Vagina (tissue), 2 donors: ENCODE measurements at places on chromosomes 12 and 14.

DNA sequence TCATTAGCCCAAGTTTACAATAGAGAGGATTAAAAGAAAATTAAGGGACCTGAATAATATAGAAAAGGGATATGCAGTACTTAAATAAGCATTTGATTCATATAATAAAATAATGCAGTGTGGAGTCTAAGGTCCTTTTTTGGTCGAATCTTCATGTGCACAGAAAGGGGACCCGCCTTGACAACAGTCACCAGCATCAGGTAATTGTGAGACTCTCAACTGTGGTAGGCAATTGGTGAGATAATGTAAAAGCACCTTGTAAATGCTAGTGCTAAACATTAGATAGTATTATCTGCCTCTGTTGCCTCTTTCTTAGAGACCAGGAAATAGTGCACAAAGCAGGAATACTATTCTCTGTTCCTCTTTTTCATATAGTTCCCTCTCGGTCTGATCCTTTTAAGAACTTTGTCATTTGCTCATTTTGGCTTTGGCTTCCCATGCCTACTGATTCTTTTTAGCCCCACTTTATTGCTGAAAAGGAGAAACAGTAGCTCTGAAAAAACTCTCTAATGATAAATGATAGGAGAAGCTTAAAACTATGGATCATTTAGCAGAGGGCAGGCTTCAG lies 17.5 kb downstream of the CHPT1 start:
- DNase-seq = no peak

DNA sequence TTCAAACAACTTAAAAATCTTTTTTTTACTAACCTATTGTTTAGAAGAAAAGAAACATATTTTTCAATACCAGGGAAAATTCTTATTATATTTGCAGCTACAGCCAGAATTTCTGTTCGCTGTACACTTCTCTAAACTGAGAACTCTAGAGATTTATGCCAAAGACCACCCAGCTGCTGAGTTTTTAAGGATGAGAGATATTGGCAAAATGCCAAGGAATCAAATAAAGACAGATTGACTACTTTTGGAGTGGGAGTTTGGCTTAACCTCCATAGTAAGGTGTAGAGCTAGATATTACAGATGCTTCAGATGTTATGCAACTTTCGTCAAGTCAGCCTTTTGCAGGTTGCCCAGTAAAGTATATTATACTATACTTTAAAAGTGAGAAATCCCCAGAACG lies 71.8 kb downstream of the TTLL5 start:
- DNase-seq = no peak

- DNase-seq = no peak
Observed at GRCh38 chr12:49496417-49497360, 42.1 kb upstream of the KCNH3 start.

- DNase-seq = no peak
Observed at GRCh38 chr12:52390739-52391617, 5.5 kb upstream of the KRT84 start.

GRCh38 chr12:122991623-122992275 lies 11.3 kb downstream of the ARL6IP4 start:
- no peak for DNase-seq

DNA sequence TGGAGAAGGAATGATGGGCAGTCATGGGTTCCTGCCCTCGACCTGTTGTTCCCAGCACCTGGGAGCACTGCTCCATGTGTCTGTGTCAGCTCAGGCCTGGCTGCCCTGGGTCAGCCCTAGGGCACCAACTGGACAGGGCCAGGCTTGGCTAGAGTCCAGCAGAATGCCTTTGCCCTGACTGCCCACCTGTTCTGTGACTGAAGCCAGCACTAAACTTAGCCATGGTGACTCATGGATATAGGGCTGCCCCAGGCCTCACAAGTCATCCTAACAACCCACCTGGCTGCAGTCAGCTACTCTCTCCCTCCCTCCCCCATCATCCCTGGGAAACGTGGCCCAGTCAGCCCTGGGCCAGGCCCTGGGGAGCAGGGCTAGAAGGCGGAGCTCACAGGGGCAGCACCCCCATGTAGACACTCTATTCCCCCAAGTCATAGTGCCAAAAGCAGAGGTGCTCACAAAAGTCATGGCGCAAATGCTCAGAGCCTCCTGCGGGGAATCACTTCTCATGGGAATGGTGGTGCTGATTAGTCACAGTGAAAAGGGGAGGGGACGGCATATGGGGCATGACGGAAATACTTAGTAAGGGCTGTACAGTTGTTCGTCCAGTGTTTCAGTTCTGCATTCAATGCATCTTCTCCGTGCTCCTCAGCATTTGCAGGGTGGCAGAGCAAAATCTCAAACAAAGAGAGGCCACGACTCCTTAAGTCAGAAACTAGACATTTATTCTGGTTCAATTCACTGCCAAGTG lies 52.0 kb upstream of the NTF3 start:
- no peak for DNase-seq

DNA sequence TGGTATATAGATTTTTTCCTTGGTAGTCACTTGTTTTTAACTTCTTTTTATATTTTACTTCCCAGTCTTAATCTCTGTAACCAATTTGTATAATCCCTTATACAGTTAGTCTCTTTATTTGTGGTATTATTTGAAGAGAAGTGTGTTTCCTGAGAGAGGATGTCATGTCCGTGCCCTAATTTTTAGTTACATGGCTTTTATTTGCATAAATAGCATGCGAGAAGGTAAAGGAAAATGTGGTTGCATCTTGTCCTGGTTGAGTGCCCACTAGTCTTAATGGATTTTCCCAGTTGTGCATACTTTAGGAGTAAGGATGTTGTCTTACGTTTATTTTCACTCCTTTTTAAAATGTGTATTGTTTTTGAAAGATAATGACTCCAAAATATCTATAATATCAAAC lies 27.5 kb downstream of the RAP1B start:
- DNase-seq = no peak
